ENCODE measurements at places on chromosomes 3 and 15.

DNA sequence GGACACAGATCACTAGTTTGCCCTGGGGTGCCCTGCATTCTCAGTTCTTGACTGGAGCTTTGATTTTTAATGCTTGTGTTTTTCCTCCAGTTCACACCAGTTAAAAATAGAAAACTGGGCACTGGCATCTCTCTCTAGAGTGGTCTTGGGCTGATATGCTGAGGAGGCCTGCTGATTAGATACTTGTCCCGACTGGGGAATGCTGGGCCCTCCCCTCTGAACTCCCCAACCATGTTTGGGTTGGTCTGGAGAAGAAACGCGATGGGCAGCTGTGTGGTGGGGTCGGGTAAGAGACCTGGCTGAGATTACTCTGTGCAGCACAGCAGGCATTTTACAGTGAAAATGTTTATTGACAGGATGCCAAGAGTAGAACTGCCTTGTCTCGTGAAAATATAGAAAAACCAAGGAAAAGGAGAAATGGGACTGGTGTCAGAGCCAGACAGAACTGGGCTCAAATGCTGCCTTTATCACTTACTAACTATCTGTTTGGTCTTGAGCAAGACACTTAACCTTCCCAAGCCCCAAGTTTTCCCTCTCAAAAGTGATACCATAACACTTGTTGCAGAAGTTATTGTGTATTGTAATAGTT is 1.6 kb upstream of the ACTC1 start:
- no peak for DNase-seq

DNA sequence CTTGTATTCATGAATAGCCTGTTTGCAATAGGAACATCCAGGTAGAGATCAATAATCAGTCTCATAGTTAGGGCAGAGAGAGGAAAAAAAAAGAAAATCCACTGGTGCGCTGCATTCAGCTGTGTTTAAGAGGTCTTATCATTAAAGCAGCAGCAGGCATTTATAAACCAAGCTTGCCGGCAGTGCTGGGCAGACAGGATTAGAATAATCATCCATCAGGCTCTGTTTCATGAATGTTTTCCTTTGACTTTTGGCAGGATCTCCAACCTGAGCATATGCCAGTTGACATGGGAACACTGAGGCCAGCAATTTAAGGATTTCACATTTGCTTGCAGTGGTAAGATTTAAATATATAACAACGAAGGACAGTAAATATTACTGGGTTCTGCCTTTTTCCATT is 305.2 kb upstream of the SEMA6D start:
- no peak for DNase-seq

GRCh38 chr3:12303993-12304392 is 15.1 kb downstream of the PPARG start:
- DNase-seq = no peak

DNA sequence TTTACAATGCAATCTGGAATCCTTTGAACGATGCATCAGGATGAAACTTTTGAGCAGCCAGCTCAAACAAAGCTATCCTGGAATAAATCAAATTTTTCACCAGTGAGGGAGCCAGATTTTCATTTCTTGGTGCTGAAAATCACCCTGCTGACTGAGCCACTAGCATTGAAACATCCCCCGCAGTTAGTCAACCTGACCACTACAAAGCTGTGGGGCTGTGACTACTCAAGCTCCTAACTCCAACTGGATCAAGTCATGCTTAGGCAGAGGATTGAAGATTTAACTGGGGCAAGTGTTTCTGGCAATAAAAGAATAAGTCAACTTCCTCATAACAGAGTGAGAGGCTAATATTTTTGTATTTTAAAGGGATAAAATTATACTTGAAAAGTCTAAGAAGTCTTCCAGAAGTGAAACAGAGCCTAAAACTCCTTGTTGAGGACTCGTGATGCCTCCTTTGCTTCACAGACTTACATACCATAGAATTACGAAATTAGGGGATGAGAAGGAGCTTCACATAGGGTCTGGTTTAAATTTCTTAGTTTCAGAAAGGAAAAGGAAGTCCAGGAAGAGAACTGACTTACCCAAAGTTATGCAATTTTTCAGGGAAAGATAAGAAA is 177.8 kb downstream of the SERPINI1 start:
- DNase-seq = peak; percentile 16

- no peak for DNase-seq
Measured at GRCh38 chr15:65071381-65071811, 3.6 kb upstream of the RASL12 start.

DNA sequence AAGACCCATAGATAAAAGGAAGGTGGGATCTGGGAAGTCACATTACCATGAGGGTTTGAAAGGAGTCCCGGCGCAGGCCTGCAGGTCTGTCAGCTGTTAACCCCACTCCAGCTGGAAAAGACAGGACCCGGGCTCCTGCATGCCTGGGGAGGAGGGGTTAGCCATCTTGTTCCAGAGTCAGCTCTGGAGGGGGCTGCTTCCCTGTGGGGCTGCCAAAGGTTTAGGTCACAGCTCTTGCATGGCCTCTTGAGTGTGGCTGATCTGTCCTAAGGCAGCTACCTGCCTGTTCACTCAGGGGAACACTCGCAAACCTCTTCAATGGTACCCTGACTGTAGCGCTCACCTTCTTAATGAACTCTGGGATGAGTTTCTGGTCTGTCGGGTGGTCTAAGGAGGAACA is 104.5 kb downstream of the RFTN1 start:
- no peak for DNase-seq

DNA sequence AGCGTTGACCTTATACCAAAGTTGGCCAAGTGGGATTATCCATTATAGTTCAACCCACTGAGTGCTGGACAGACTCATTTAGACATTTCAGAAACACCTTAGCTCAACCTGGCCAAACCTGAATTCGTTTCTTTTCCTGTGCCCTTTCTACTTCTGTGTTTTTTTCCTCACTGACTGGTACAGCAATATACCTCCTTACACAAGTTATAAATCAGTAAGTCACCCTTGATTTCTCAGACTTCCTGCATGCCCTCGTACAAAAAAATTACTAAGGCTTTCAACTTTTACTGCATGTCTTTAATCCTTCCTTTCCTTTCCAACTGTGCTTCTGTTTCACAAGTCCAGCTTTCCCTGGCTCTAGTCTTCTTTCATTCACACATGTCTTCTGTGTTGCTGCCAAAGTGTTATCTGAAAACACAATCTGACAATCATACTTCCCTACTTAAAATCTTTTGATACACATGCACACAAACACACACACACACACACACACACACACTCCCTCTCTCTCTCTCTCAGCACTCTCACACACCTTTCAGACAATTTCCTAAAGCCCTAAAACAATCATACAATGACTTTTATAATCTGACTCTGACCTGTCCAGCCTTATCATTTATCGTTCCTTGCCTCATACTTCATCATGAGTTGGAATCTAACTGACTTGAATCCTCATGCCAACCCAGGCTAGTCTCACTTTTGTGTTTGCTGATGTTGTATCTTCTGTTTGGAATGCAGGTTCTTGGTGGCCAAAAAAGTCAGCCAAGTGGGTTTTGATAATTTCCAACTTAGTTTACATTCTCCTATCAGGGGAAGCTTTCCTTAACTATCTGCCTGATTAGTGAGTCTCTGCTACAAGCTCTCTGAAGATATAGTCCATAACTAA is 436.4 kb downstream of the NAALADL2 start:
- DNase-seq = no peak

DNA sequence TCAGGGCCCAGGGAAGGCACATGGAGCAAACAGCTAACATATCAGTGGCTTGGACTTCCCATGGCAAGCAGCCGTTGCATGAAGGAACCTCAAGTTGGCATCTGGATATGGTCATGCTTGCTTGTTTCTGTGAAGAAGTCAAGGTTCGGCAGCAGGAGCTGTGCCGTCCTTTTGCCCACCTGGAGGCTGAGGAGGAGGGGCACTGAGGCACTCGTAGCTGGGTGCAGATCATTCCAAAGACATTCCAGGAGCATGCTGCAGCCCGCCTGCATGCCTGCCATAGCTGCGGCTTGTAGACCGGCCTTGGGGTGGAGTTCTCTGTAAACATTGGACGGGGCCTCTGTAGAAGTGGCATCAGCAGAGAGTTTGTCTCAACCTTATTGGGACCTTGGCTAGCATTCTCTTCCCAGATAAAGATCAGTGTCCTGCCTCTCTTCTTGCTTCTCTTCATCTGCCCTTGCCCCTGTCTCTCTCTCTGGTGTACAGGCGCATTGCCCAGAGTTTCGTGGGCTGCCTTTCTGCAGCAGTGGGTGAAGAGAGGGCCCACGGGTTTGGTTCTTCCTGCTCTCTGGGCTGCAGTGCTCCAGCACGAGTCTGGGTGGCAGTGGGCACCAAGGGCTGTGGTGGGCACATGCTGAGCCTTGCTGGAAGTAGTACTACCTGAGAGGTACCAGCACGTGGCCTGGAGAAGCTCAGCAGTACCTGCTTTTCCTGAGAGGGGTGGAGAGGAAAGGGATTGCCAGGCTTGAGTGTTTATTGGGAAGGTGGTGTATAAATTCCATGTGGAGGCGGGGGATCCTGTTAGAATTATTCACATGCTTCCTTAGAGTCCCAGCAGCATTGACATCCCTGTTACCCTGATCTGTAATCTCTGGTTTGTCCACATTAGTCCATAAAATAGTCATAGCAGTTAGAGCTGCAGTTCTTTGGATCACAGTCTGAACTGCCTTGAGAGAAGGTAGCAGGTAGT is 49.4 kb downstream of the CHCHD6 start:
- DNase-seq = peak; percentile 95

- no peak for DNase-seq
Measured at GRCh38 chr3:99505200-99505599, 133.2 kb upstream of the COL8A1 start.

GRCh38 chr3:134807189-134807588 is 12.1 kb downstream of the EPHB1 start:
- no peak for DNase-seq

GRCh38 chr3:194489736-194490612 is 3.2 kb upstream of the ATP13A3 start:
- DNase-seq = peak; percentile 41

DNA sequence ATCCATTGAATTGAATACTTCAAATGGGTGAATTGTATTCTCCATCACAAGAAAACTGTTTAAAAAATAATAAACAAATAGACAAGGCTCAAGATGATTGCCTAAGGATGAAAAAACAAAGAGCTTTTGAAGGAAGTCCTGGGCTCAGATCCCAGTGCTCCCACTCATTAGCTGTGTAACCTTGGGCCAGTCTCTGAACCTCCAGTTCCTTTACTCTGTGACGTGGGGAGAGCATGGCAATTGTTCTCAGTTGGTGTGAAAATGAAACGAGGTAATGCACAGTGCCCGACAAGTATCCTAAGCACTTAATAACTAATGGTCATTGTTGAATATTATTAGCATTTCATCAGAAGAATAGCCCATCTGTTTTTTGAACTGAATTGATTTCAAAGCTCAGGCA is 40.7 kb downstream of the TNIK start:
- no peak for DNase-seq

DNA sequence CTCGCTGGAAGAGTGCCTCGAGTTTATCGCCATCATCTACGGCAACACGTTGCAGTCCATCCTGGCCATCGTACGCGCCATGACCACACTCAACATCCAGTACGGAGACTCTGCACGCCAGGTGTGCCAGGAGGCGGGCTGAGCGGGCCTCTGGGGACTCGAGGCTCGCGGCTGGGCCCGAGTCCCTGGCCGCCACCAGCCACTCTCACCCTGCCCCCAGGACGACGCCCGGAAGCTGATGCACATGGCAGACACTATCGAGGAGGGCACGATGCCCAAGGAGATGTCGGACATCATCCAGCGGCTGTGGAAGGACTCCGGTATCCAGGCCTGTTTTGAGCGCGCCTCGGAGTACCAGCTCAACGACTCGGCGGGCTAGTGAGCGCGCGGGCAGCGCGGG is 1.9 kb downstream of the GNAT1 start:
- no peak for DNase-seq

DNA sequence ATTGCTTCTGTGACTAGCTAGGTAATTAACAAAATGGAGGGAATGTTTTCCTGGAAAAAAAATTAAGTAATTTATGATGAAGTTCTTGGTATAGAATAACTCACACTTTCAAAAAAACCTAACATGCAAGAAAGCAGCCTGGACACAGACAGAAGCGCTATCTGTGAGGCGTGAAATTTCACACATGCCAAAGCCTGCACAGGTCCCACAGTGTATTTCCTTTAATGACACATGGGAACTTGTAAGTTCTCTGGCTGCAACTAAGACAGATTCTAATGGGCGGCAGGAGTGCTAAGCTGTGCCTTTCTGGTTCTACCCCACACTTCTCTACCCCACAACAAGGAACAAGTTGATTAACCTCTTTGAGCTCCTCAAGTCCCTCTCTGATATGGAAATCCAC is 84.9 kb upstream of the NEO1 start:
- peak; percentile 6 for DNase-seq

- peak; percentile 28 for DNase-seq
Measured at GRCh38 chr3:71304684-71305083, 278.8 kb downstream of the FOXP1 start.

DNA sequence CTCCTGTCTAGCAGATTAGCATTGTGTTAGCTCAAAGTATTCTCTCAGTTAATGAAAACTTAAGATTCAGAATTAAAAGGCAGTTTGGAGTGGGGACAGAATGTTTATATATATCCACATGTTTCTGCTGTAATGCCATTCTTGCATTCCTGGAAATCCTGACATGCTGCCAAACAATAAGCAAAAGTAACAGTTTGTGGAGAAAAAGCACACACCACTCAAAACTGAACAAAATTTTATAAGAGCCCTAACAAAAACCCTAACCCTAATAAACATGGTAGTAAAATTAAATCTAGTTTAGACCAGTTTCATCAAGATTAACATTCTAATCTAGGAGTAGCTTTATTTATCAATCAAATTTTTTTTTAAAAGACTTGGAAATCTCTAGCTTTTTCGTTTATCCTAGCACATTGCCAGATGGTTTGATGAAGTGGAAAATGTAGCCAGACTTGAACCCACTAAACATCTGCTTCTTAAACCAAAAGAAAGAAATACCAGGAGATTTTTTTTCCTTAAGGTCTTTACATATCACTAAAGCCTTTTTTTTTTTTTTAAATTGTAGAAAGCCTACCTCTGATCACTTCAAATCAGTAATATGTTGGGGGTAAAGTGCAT is 3.7 kb downstream of the TCAIM start:
- no peak for DNase-seq

DNA sequence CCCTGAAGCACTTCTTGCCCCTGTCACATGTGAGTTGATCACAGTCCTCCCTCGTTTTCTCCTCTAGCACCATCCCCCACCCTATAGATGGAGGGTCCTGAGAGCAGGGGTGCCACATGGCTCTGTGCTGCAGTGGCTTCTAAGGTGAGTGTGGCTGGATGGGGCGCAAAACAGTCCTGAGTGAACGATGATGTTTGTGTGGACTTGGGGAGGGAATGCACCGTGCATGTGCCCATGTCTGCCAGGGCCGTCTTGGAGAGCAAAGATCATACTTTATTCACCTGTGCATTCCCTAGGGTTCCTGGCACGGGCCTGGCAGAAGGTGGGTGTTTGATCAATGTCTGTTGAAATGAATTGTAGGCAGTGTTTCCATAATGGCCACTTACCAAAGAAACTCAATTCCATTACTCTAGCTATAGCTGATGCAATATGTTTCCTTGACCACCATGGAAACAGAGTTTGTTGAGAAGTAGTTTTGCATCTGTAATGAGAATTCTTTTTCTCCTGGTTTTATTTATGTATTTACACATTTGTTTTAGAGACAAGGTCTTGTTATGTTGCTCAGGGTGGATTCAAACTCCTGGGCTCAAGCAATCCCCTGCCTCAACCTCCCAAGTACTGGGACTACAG is 58.0 kb downstream of the ABTB1 start:
- no peak for DNase-seq

GRCh38 chr3:12190832-12191231 is 32.1 kb upstream of the TIMP4 start:
- DNase-seq = no peak

- DNase-seq = no peak
Measured at GRCh38 chr3:172106037-172106954, 66.9 kb downstream of the FNDC3B start.
